PC-9 (cell line): ENCODE measurements at places on chromosomes 7 and 10. TPM values are rescaled to one million over a fixed set of nuclear protein-coding genes. Genes with fewer than 3 reads are reported as not detected.

SORCS1 gene
- total RNA-seq: not detected in 2 replicates

DNA sequence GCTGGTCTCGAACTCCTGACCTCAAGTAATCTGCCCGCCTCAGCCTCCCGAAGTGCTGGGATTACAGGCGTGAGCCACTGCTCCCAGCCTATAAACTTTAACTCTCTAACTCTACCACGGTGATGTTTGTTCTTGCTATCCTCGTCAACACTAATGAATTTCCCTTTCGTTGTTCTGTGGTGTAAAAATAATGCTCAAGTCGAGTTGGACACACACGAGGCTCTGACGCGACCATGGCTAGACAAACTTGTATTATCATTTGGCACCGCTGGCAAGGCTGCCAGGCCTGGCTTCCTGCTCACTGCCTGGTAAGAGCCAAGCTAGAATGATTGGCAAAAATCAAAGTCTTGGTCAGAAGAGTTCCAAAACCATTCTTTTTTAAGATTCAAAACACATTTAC lies 167.0 kb upstream of the KLF6 start:
- H3K27me3 ChIP-seq: no peaks in the 10 kb centered on the region
- no peak for DNase-seq
- H3K4me1 ChIP-seq: peaks cover 7% of the 10 kb centered on the region
- no peaks in the 10 kb centered on the region for H3K36me3 ChIP-seq

TRIM50 gene
- not detected in 2 replicates for total RNA-seq

DNA sequence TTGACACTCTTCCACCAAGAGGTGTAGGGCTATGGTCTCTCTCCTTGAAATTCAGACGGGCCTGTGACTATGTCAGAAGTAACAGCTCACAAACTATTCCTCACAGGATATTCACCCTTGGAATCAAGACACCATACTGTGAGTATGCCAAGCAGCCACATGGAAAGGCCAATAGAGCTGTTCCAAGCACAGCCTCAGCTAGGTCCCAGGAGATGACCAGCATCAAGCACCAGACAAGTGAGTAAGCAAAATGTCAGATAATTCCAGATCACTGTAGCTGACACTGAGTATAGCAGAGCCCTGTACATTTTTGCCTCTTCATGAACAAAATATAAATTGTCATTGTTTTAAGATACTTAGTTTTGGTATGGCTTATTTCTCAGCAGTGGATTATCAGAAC lies 88.1 kb upstream of the KCND2 start:
- no peaks in the 10 kb centered on the region for H3K36me3 ChIP-seq
- no peaks in the 10 kb centered on the region; the same call in 1 of the 2 replicates for H3K4me1 ChIP-seq
- no peaks in the 10 kb centered on the region for H3K27me3 ChIP-seq
- H3K27ac ChIP-seq: no peak overlapping the region
- no peak for DNase-seq

EN2 gene
- not detected in 2 replicates for total RNA-seq

GALNT17 gene
- not detected in 2 replicates for total RNA-seq

ABCB4 gene
- not detected in 2 replicates for total RNA-seq

AKR1D1 gene
- total RNA-seq: not detected in 2 replicates

- no peak overlapping the region for H3K27ac ChIP-seq
- H3K36me3 ChIP-seq: no peaks in the 10 kb centered on the region
- no peak overlapping the region for H3K4me3 ChIP-seq
- no peaks in the 10 kb centered on the region for H3K4me1 ChIP-seq
These were observed 7.1 kb upstream of the KCNIP2 start for GRCh38 chr10:101850749-101851148.

- no peaks in the 10 kb centered on the region for H3K36me3 ChIP-seq
- no peaks in the 10 kb centered on the region for H3K27me3 ChIP-seq
- no peak for DNase-seq
- no peaks in the 10 kb centered on the region for H3K4me1 ChIP-seq
- H3K4me3 ChIP-seq: no peak overlapping the region
These were observed 77.8 kb downstream of the TEX36 start for GRCh38 chr10:125605167-125605566.

GRCh38 chr7:81447351-81447952 lies 322.4 kb downstream of the HGF start:
- H3K36me3 ChIP-seq: no peaks in the 10 kb centered on the region
- no peak overlapping the region for H3K4me3 ChIP-seq
- no peaks in the 10 kb centered on the region for H3K4me1 ChIP-seq
- no peaks in the 10 kb centered on the region for H3K27me3 ChIP-seq
- no peak for DNase-seq

CNNM1 gene
- not detected in 2 replicates for total RNA-seq

DNA sequence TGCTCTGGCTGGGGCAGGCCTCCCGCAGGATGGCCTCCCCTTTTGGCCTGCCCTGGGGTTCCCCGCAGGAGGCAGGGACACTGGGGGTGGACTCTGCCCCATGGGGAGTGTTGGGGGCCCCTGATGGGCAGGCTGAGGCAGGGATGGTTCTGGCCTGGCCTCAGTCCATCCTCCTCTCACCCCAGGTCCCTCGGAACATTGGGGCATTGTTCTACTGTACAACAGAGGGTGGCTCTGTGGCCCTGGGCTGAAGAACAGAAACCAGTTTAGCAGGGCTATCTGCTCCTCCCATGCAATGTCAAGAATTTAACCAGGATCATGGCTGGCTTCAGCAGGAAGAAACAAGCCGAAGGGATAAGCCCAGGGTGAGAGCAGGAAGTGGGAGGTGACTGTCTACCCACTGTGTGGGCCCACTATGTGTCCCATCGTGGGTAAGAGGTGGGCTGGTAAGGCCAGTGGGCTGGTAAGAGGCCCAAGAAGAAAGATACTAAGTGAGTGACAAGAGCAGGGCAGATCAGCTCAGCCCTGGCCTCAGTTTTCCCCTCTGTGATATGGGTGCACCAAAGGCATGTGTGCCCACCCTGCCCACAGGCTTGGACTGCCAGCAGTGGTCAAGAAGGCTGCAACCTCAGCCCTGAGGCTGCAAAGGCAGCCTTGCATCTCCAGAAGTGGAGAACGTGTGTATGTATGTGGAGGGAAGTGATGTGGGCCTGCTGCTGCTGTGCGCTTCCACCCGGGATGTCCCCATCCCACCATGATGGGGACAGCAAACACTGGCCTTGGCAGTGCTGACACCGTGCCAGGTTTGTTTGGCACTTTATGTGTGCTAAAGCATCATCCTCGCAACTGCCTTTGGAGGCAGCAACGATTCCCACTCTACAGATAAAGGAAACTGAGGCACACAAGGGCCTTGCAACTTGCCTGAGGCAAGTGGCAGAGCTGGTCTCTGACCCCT lies 138.9 kb downstream of the SH3PXD2A start:
- no peak overlapping the region for H3K27ac ChIP-seq
- no peaks in the 10 kb centered on the region for H3K36me3 ChIP-seq
- no peaks in the 10 kb centered on the region for H3K27me3 ChIP-seq
- H3K4me1 ChIP-seq: peaks cover 28% of the 10 kb centered on the region

- no peaks in the 10 kb centered on the region for H3K27me3 ChIP-seq
- no peak overlapping the region for H3K4me3 ChIP-seq
- no peaks in the 10 kb centered on the region for H3K4me1 ChIP-seq
These were observed 366.1 kb upstream of the ANKRD30A start for GRCh38 chr10:36759141-36759805.

LRRC4 gene
- 0.10 and 0.39 TPM in 2 replicates for total RNA-seq

ASL gene
- 19.0 and 30.5 TPM in 2 replicates for total RNA-seq

- no peak for DNase-seq
- H3K4me3 ChIP-seq: no peak overlapping the region
- no peak overlapping the region for H3K27ac ChIP-seq
- H3K27me3 ChIP-seq: no peaks in the 10 kb centered on the region
- H3K4me1 ChIP-seq: no peaks in the 10 kb centered on the region
- H3K36me3 ChIP-seq: peaks cover 18% of the 10 kb centered on the region; the same call in 1 of the 2 replicates
These were observed 50.0 kb downstream of the SLC37A3 start for GRCh38 chr7:140348161-140348849.

DNA sequence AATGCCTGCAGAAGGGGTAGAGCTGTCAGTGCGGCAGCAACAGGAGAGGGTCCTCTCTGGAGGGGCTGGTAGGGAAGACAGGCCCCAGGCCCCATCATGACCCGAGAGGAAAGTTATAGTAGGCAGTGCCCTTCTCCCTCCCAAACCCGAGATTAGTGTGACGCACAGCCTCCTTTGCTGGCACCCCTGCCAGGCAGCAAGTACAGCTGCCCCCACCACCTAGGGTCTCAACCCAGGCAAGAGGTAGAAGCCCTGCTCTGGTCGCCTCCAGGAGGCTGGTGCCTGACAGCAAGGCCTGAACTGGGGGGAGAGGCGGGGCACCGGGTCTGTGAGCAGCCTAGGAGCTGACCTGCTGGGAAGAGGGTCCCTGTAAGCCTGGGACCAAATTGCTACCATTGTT lies 15.5 kb downstream of the LOXL4 start:
- H3K4me3 ChIP-seq: no peak overlapping the region
- H3K27ac ChIP-seq: no peak overlapping the region
- H3K4me1 ChIP-seq: no peaks in the 10 kb centered on the region
- H3K36me3 ChIP-seq: no peaks in the 10 kb centered on the region
- no peak for DNase-seq
- no peaks in the 10 kb centered on the region for H3K27me3 ChIP-seq

DNA sequence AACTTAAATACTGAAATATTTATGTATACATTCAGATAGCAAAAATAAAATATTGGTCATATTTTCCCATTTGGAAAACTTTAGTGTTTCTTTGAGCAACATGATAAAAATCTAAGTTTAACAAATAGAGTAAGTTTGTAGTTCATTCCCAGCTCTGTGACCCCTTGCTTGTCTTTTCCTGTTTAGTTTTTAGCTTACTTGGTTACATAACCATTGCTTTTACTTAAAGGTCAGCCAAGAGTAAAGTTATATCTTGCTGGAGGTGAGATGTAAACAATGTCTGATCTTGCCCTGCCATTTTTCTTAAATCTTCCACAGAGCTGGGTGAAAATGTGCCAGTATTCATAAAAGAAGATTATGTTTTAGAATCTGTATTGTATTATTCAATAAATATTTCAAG lies 46.7 kb upstream of the MDFIC start:
- H3K4me1 ChIP-seq: no peaks in the 10 kb centered on the region
- H3K36me3 ChIP-seq: no peaks in the 10 kb centered on the region

DNA sequence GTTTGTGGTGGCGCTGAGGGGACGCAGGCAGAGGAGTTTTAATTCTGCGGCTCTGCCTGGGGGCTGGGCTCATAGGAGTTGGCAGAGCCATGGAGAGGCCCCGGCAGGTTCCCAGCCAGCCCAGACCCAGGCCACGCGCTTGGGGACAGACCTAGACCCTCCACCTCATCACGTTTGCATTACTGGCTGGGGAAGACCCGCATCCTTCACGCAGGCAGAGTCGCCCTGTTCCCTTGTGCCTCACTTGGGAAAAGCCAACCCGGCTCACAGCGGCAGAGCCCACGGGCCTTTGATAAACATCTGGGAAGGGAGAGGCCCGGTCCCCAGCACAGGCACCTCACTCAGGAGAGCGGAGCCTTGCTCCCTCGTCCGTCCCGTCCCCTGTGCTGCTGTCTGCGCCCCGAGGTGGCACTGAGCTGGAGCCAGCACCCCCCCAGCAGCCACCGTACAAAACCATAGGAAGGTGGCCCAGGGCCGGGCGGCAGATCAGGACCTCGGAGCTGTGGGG lies 112.8 kb downstream of the CYTH3 start:
- H3K27ac ChIP-seq: no peak overlapping the region
- no peak for DNase-seq
- no peak overlapping the region for H3K4me3 ChIP-seq

GRCh38 chr7:70525991-70526390 lies 606.0 kb upstream of the GALNT17 start:
- H3K36me3 ChIP-seq: no peaks in the 10 kb centered on the region
- H3K4me1 ChIP-seq: no peaks in the 10 kb centered on the region
- no peak for DNase-seq

DNA sequence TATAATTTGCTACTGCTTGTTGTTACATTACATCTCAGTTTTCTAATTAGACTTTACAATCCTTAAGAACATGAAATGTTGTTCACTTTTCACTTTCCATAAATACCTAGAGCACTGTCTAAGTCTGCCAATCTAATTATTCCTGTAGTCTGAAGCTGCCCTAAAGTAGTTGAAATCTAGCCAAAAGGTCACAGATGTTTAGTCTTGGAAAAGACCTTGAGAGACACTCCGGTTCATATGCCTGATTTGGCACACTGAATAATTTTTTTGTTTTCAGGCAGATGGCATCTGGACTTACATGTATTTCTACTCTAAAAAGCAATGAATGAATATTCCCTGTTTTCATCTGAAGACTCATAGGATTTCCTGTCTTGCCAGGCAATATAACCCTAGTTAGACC lies 359.1 kb downstream of the ANKRD7 start:
- H3K27me3 ChIP-seq: no peaks in the 10 kb centered on the region
- no peak overlapping the region for H3K4me3 ChIP-seq
- no peak for DNase-seq
- H3K36me3 ChIP-seq: no peaks in the 10 kb centered on the region
- H3K4me1 ChIP-seq: no peaks in the 10 kb centered on the region
